ENCODE measurements at places on chromosomes 4 and X. TPM values are rescaled to one million over a fixed set of nuclear protein-coding genes. Genes with fewer than 3 reads are reported as not detected.

DNA sequence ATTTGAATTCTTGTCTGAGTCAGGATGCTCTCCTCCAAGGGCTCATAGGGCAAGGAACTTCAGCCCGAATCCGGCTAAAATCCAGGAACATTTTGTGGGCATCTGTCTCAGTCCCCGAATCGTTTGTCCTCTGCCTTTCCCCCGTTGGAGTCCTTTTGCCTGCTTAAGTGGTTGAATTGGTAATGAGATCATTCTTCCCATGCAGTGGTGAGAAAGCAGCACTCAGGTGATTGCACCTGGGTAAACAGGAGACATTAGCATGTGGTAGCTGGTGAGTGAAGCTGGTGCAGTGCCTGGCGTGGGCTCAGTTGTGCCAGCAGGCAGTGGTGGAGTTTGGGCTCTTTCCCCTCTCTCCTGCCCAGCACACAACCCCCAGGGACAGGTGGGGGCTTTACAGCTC lies 61.9 kb upstream of the MTM1 start:
- H3K27ac ChIP-seq: peak overlapping the region; percentile 82
- no peak for DNase-seq
- no peaks in the 10 kb centered on the region for H3K4me1 ChIP-seq
- no peaks in the 10 kb centered on the region for H3K36me3 ChIP-seq

DNA sequence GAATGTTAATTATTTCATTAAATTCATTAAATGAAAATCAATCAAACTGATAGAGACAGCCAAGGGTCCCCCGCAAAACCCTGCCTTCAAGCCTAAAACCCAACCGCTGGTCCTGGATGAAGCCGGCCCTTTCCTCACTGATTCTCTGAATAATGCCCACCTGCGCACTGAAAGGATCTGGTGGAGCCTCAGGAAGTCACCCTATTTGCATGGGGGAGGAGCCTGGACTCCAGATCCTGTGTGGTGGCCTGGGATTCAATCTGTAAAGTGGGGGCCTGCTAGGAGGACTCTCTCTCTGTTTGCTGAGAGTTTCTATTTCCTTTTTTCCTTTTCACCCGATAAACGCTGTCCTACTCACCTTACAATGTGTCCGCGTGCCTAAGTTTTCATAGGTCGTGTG lies 97.9 kb upstream of the ADAMTS3 start:
- H3K4me3 ChIP-seq: no peak overlapping the region
- no peak for DNase-seq

DNA sequence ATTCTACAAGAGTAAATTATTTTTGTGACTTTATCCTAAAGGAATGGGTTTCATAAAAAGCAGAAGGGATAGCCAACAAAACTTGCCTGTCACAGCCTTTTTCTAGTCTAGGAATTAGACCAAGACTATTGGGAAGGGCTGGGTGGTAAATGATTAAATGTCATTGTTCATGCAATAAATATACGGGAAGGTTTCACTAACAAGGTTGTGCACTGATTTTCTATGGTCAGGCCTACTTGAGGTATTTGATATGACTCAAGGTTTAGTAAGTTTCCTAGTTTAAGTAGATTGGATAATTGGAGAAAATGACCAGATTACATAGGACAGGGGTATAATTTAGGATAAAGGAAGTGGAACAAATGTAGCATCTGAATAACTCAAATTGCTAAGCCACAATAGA lies 249.1 kb upstream of the BMP3 start:
- no peak for DNase-seq
- H3K36me3 ChIP-seq: no peaks in the 10 kb centered on the region
- no peaks in the 10 kb centered on the region for H3K27me3 ChIP-seq

GRCh38 chrX:97636473-97637140 lies 752.9 kb downstream of the RPA4 start:
- H3K36me3 ChIP-seq: no peaks in the 10 kb centered on the region
- no peak overlapping the region for H3K4me3 ChIP-seq

GRCh38 chrX:9980401-9980800 lies 13.2 kb downstream of the CLDN34 start:
- no peak for DNase-seq
- H3K4me1 ChIP-seq: peaks cover 14% of the 10 kb centered on the region
- H3K4me3 ChIP-seq: no peak overlapping the region
- peak overlapping the region; percentile 90 for H3K27ac ChIP-seq
- no peaks in the 10 kb centered on the region for H3K36me3 ChIP-seq
- H3K27me3 ChIP-seq: no peaks in the 10 kb centered on the region

DNA sequence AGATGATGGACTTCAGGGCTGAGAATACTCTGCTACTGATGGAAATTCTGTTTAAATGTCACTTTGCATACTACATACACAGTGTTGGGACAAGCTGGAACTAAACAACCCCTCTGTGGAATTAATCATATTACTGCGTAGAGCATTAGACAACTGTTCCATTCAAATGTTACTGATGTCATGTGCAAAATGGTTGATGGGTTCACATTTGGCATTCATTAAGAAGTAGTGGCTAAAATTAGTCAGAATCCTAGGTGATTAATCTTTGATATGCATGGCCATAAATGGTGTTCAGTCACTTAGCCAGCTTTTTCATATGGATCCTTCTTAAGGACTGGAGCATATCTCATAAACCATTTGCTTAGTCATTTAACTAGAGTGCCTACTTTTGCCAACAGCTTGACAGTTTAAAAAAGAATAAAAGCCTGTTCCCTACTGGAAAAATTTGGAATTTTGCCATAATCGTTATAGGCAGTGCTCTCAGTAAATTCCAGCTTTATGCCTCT lies 105.2 kb downstream of the RNF150 start:
- H3K4me3 ChIP-seq: no peak overlapping the region
- no peaks in the 10 kb centered on the region for H3K27me3 ChIP-seq
- DNase-seq: no peak
- H3K4me1 ChIP-seq: no peaks in the 10 kb centered on the region
- no peak overlapping the region for H3K27ac ChIP-seq

DNA sequence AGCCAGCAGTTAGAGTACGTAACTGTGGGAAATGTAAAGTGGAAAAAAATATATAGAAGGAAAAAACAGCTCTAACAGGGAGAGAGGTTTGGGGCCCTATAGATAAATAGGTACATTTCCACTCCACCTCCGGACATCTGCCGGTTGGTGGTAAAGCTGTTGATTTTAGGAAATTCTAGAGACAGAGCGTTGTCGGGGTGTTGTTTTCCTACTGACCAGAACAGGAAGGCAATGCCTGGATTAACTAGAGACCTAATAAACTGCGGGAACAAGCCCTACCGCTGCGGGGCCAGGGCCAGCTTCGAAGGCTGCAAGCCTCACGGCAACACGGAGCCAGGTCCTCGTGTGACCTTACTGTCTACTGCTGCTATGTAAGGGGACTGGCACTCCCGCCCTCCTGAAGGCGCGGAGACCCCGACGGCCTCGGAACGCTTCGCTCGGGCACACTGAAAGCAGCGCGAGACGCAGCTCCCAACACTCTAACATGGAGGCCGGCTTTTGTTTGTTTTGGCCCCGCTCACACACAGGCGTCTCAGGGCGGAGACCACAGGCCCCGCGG lies 702 bp upstream of the CDKN2AIP start:
- peaks cover 34% of the 10 kb centered on the region for H3K4me1 ChIP-seq
- peak overlapping the region; percentile 96 for H3K4me3 ChIP-seq
- H3K36me3 ChIP-seq: no peaks in the 10 kb centered on the region
- DNase-seq: no peak
- peak overlapping the region; percentile 93 for H3K27ac ChIP-seq
- no peaks in the 10 kb centered on the region for H3K27me3 ChIP-seq

GRCh38 chrX:38044701-38045100 lies 38.3 kb downstream of the SYTL5 start:
- peaks cover 11% of the 10 kb centered on the region for H3K27me3 ChIP-seq
- no peaks in the 10 kb centered on the region for H3K4me1 ChIP-seq
- H3K4me3 ChIP-seq: no peak overlapping the region
- H3K36me3 ChIP-seq: no peaks in the 10 kb centered on the region
- no peak overlapping the region for H3K27ac ChIP-seq

DNA sequence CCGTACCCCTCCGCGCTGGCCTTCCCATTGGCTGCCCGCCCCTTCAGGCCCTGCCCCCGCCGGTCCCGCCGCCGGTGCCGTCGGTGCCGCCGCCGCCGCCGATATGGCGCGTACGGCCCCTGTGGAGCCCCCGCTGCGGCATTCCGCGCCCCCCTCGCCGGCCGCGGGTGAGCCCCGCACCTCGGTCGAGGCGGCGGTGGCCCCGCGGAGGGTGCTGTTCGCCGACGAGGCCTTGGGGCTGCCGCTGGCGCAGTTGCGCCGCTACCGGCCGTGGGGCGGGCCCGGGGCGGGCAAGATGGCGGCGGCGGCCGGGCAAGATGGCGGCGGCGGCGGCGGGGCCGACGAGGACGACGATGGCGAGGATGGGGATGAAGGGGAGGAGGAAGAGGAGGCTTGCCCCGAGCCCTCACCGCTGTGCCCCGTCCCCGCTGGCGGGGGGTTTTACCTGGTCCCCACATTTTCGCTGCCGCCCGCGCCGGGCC lies at the start of gene PPP1R3F:
Gene PPP1R3F, plus strand, starts transcription at position 27 of the 482 bp plus-strand sequence. Its CDS starts 77 bp downstream, at position 104.
- H3K36me3 ChIP-seq: no peaks in the 10 kb centered on the region
- H3K27ac ChIP-seq: peak within 1 kb of the TSS; percentile 95
- H3K27me3 ChIP-seq: no peaks in the 10 kb centered on the region
- no peak for DNase-seq
- H3K4me3 ChIP-seq: peak within 1 kb of the TSS; percentile 48
- H3K4me1 ChIP-seq: peaks cover 52% of the 10 kb centered on the region

DNA sequence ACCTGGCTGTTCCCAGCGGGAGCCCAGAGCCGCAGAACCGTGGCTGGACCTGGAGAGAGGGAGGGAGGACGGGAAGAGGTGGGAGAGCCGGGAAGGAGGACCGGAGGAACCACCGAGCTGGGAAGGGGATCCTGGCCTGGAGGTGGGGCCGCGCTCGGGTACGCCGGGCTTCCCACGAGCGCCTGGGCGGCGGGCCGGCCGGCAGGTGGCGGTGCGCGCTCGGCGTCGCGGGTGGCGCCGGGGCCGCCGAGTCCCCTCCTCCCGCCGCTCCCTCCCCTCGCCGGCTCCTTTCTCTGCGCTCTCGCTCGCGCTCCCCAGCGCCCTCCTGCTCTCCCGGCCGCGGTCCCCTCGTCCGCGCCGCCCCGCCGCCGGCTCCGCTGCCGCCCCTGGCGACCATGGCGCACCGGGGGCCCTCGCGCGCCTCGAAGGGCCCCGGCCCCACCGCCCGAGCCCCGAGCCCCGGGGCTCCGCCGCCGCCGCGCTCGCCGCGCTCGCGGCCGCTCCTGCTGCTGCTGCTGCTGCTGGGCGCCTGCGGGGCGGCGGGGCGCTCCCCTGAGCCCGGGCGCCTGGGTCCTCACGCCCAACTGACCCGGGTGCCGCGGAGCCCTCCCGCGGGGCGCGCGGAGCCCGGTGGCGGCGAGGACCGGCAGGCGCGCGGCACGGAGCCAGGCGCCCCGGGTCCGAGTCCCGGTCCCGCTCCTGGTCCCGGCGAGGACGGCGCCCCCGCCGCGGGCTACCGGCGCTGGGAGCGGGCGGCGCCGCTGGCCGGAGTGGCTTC lies at the start of gene SORCS2:
Gene SORCS2, plus strand, starts transcription at position 287 of the 778 bp plus-strand sequence.
- peaks cover 20% of the 10 kb centered on the region for H3K4me1 ChIP-seq
- no peaks in the 10 kb centered on the region for H3K36me3 ChIP-seq
- H3K27me3 ChIP-seq: peaks cover 100% of the 10 kb centered on the region
- peak; percentile 81 for DNase-seq
- H3K4me3 ChIP-seq: no peak within 1 kb of the TSS

DNA sequence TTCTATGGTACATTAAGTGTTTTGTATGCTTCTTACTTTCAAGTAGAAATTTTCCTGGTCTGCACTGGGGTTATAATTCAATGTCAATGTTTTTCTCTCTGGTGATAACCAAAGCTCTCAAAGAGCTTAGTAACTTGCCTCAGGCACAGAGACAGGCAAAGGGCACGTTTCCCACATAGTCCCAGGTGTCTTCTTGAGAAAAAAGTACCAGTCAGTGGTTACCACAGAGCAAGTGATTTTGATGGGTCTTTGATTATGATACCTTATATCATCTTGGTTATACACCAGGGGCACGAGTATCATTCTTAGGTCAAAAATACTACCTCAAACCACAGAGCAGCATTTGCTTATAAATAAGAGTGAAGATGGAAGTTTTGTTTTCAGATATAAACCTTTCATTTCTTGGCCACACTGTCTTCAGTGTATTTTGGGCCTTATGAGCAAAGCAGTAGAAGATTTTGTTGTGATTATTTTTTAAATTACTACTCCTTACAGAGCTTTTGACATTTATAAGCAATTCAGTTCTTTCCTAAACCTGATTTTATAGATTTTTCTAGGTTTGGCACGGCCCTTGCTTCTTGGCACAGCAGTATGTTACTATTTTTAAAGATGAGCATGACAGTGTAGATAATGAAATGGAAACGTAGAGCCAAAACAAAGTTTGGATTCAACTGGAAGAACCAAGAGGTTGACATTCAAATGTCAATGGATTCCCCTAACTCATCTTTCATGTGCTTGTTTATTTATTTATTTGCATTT lies 85.3 kb upstream of the TLL1 start:
- H3K27me3 ChIP-seq: no peaks in the 10 kb centered on the region
- no peaks in the 10 kb centered on the region for H3K4me1 ChIP-seq
- DNase-seq: no peak

GRCh38 chrX:70554523-70554922 lies 109.9 kb downstream of the DLG3 start:
- no peaks in the 10 kb centered on the region for H3K27me3 ChIP-seq
- no peak overlapping the region for H3K27ac ChIP-seq
- DNase-seq: no peak
- H3K36me3 ChIP-seq: no peaks in the 10 kb centered on the region
- H3K4me1 ChIP-seq: no peaks in the 10 kb centered on the region
- no peak overlapping the region for H3K4me3 ChIP-seq

DNA sequence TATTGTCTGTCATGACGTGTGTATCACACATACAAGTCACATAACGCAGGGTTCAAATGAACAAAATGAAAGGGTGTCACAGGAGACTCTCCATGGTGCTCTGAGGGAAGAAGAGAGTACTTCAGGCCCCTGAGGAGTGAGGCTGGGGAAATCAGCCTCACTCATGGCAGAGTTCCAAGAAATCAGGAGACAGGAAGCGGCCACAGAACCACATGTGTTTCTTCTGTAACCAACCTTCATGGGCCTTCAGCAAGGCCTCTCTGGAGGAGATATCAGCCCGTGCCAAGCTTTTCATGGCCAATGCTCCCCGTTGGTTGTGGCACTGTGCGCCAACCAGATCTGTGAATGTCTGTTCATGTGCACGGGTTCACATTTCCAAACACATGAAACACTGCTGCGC lies 76.0 kb downstream of the NAT8L start:
- H3K36me3 ChIP-seq: no peaks in the 10 kb centered on the region
- no peaks in the 10 kb centered on the region for H3K4me1 ChIP-seq
- H3K4me3 ChIP-seq: no peak overlapping the region
- no peak for DNase-seq

Gene CT45A3
- not detected for total RNA-seq

Gene PAK3
- 7.3 TPM for total RNA-seq

Gene TENT5D
- total RNA-seq: not detected

Gene MID2
- 10.9 TPM for total RNA-seq

Gene MAGEA4
- not detected for total RNA-seq
